ENCODE measurements at places on chromosomes 12 and 14.

DNA sequence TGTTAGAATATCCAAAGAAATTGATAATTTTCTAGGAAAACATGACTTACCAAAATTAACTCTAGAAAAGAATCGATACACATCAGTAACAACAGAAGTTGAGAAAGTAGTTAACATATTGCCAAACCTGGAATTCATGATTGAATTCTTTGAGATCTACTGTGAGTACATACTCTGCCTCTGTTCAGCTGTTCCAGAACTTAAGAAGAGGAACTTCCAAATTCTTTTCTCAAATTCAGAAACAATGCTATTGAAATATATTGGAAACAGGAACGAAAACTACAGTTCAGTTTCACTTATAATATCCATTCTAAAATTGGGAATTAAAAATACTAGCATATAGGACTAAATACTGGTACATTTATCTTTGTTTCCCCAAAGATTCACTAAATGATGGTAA lies 57.9 kb downstream of the MARK3 start:
- no peak for DNase-seq

DNA sequence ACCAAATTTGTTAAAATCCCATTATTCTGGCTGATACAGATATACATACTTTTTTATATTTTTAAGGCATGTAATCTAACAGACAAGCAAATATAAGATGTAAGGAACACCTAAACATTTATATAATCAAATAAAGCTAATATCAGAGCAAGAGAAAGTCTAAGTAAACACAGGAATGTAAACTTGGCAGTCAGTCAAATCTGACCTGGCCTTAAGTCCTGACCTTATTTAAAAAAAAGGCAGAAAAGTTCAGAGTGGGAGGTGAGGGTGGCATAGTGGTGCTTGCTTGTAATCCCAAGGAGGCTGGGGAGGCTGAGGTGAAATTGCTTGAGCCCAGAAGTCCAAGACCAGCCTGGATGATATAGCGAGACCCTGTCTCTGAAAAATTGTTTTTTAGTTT lies 152.6 kb downstream of the DERA start:
- no peak for DNase-seq

GRCh38 chr12:80590085-80590484 lies 117.3 kb upstream of the MYF6 start:
- no peak for DNase-seq

DNA sequence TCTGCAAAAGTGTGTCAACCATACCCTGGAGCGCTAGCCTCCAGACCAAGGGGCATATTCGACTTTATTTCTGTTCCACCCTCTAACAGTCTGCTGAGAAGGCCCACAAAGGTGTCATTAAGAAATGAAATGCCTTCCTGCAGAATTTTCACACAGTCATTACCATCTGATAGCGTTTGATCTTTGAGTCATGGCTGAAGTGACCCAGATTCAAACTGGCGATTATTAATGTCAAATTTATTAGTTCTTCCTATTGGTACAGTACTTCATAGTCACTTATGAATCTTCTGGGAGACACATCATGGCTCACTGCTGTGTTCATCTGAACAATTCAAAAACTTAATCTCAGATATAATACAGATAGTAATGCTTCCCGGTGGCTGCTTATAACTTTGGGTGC lies 13.2 kb downstream of the PRICKLE1 start:
- DNase-seq, result no peak

GRCh38 chr12:40942326-40942725 lies 245.8 kb upstream of the PDZRN4 start:
- no peak for DNase-seq

All from activated CD4-positive, alpha-beta memory T cell treated with anti-CD3 and anti-CD28 coated beads for 36 hours (primary cell).